ENCODE measurements at places on chromosomes 7 and 10.
A peak's percentile ranks its signal among the peaks of the same experiment; 100 is the strongest.

DNA sequence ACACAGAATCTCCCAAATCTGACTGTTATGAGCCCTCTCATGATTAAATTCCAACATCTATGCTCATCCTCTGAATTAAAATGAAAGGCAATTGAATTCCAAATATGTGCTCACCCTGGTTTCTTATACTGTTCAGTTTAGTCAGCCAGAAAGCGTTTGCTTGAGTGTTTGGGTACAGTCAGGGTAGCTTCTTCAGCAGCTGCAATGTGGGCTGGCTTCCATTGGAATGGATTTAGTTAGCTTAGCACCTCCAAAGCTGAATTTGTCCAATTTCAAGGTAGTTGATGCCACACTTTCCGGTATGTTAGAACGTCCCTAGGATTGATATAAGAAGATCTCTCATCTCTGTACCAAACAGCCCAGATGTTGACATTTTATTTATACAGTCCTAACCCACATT lies 9.3 kb downstream of the KLHL7 start:
- DNase-seq, result no peak

DNA sequence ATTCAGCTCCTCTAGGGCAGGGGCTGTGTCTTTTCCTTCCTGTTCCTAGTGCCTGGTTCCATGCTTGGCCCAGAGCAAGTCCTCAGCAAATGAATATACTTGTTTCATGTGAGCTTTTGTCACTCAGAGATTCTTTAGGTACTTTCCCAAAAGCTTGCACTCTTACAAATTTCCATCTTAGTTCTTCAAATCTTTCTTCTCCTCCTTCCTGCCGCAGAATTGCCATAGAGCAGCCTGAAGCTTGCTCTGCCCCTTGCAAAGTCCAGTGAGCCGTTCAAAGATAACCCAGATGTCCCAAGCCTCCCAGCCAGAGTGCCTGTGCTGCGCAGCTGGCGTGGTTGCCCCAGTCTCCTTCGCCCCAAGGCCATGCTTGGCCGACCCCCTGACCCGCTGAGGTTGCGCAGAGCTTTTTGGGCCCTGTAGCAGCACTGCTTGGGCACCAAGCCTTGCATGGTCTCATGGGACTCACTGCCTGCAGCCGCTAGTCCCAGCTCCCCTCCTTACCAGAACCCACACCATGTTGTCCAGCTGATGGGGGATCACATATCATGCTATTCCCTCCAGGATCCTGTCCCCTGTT lies 20.7 kb downstream of the CHST3 start:
- no peak for DNase-seq

DNA sequence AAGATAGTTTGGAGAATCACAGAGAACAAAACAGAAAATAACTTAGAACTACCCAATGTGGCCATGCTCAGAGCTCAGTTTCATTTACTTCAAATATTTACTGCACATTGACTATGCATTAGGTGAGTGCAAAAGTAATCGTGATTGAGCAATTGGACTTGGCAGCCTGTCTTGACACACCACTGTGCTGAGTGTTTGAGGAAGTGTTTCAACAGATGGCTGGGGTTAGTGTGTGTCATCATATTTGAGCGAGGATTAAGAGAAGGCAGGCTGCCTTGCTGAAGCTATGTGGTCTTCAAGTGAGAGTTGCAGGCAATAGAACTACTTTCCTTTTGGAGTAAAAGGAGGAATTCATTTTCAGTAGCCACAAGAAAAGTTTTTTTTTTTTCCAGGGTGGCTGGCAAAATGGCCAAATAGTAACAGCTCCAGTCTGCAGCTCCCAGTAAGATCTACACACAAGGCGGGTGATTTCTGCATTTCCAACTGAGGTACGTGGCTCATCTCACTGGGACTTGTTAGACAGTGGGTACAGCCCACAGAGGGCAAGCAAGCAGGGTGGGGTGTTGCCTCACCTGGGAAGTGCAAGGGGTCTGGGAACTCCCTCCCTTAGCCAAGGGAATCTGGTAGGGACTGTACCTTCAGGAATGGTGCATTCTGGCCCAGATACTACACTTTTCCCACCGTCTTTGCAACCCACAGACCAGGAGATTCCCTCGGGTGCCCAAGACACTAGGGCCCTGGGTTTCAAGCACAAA lies 37.6 kb downstream of the AKR1C4 start:
- DNase-seq, result no peak

DNA sequence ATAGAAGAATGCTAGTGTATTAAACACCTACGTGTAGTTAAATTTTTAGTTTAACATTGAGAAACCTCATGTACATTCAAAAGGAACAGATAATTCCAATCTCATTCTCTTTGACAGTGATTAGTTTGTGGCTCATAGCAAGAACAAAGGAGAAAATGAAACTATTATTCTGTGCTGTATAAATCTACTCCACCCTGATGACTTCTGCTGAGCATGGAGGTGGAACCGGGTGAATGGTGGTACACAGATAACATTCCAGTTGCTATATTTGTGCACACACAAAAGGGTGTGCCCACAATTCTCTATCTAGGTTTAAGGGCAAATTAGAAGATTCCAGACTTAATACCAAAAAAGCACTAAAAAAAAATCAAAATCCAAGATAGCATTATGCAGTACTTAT lies 17.0 kb upstream of the RALA start:
- peak; percentile 53 for DNase-seq

- peak; percentile 64 for DNase-seq
Observed at GRCh38 chr7:121395494-121395960, 581 bp downstream of the FAM3C start.

DNA sequence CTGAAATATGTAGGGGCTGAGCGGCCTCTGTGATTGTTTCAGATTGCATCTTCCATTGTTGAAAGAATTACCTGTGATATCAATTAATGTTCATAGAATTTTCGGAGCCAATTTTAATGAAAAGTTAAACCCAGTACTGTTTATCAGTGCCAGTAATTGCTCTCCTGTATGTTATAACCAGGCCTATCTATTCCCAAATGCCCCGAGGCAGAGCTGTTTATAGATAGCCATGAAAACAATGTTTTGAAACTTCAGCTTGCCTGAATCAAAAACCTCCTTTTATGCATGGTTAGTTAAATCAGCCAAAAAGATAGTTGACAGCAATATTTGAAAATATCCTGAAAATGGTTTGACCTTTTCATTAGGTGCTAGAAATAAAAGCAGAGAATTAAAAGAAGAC lies 50.1 kb upstream of the HDAC9 start:
- DNase-seq, result no peak

DNA sequence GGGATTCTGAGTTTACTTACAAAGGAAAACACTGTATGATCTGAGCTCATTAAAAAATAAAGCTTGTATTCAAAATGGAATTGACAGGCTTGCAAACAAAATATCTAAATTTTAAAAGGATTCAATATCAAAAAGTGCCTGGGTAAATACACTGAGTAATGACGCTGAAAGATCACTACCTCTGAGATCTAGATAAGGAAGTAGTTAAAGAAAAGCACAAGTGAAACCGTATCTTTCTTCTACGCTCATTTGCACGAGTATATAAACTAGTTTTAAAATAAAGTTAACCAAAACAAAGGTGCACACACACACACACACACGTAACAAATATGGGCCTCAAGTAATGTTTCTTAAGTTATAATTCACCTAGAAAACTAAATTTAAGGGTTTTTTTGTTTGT lies 93.4 kb downstream of the SNX13 start:
- DNase-seq, result no peak

DNA sequence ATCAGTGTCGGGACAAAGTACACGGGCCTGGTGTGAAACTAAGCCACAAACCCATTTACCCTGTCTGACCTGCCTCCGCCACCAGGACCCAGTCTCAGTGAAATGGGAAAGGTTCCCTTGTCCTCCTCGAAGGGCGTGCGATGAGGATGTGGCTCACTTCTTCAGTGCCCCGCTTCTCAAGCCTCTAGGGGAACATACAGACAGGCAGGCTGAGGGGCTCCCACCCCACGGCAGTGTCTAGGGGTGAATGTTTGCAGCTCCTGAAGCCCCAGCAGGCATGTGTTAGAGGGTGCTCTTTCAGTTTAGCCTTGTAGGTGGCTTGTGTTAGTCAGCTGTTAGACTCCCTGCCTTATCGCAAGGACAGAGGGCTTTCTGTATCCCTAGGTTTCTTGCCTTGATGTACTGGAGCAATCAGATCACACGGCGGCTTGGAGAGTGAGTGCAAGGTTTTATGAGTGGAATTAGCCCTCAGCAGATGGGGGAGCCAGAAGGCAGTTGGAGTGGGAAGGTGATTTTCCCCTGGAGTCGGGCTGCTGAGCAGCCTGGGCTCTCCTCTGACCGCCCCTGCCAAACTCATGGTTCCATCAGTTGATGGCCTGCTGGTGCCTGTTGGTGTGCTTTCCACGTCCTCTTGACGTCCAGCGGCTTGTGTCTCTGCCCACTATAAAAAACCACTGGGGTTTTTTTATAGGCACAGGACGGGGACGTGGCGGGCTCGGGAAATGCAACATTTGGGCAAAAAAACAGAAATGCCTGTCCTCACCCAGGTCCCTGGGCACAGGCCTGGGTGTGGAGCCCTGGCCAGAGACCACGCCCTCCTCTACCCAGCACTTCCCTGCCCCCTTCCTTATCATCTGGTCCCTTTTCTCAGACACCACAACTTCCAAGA lies 759 bp downstream of the NUDT1 start:
- peak; percentile 79 for DNase-seq

- no peak for DNase-seq
Observed at GRCh38 chr10:36183726-36184125, 541.6 kb upstream of the FZD8 start.

- no peak for DNase-seq
Observed at GRCh38 chr10:114084215-114084614, 40.5 kb downstream of the ADRB1 start.

DNA sequence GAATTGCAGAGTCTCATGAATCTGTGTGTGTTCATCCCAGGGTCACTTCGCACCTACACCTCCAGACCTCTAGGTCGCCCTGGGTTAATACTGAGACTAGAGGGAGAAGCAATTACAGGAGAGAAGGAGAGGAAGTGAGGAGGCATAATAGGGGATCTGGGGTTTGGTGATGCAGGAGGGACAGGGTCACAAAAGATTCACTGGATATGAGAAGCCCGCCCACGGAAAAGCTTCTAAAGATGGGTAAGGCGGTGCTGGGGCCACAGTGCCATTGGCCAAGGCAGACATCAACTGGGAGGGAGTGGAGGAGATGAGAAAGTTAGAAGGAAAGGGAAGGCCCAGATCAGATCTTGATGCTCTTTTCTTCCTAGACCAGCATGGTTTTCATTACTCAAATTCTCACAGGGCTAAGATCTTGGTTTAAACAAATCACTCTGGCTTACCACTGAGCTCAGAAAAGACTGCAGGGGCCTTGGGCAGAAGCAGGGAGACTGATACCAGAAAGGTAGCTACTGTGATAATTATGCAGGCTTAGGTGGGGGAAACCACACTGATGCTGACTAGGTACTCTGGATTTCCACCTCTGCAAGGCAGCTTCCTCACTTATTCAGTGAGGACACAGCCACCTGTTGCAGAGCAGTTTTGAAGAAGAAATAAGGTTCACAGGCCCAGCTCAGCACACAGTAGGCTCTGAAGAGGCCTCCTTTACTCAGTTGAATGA lies 17.4 kb upstream of the ZNF273 start:
- no peak for DNase-seq

- DNase-seq, result no peak
Observed at GRCh38 chr10:33215154-33215553, 119.3 kb downstream of the NRP1 start.

GRCh38 chr10:72096115-72097000 lies 8.0 kb upstream of the SPOCK2 start:
- no peak for DNase-seq

DNA sequence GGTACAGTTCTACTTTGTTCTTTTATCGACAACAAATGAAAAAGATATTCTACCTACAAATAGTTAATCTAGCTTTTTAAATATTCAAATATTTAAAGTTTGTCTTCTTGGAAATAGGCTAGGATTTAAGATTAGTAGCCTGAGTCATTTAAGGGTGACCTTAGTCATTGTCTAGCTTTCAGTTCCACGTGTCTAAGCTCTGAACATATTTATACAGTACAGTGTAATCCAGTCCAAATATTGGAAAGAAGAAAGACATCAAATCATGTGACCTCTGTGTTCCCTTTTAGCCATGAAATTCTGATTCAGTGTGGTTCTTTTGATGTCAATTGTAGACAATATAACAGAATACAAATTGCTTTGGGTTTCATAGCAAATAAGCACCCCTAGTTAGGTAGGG lies 121.1 kb downstream of the MALRD1 start:
- no peak for DNase-seq

DNA sequence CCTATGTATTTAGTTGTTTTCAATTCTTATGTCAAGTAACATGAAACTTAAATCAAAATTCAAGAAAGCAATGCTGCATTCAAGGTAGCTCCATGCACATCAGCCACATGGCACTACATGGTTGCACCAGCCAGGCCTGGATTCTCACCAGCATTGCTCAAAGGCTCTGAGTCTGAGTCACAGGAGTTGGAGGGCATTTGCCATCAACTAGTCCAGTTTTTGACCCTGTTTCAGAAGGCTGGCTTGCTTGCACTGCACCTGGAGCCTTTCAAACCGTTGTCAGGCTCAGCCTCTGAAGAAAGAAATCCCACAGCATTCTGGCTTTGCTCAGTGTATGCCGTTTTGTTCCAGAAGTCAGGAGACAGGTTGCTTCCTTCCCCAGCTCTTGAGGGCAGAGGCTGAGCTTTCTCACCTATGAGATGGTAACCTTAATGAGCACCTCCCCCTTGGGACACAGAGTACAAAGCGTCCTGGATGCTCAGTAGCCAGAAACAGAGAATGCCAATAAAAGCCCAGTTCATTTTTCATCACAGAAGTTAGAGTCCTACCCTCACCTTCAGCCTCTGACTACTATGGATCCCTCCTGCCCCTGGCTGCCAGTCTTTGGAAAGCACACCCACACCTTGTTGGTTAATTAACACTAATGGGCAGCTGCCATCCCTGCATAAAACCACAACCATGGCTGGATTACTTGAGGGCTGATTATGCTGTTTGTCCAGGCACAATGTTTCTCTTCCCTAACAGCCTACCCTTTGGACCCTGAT lies 288.4 kb upstream of the LRRTM3 start:
- no peak for DNase-seq

- DNase-seq, result no peak
Observed at GRCh38 chr7:118472581-118472980, 248.1 kb downstream of the ANKRD7 start.

DNA sequence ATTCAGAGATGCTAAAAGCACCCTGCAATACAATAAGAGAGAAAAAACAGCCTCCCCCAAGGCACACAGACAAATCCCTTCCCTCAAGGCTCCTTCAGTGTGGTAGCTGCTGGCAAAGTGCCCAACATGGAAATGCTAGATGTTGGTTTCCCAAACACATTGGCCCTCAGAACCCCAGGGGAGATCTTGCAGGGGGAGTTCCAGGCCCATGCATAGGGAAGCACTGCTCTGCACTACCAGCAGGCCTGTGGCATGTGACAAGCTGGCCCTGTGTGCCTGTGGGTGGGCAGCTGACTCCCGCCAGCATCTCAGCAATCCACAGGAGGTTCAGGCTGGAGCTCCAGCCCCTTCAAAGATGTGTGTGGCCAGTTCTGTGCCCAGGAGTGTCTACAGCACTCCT lies 16.8 kb upstream of the CSGALNACT2 start:
- DNase-seq, result no peak

DNA sequence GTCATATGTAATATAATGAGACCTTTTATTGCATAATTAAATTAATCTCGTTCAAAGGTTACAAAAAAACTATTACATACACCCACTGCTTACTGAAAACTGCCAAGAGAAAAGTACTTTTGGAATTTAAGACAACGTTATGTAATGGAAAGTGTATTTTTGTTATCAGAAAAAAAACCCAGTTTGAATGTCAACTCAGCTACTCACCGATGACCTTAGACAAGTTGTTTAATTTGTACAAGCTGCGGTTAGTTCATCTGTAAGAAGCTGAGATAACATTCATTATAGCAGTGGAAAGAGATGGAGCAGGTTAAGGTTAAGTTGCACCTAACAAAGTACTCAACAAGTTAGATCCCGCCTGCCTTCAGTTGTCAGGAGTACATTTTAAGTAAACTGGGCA lies 1.1 kb downstream of the PSMA2 start:
- DNase-seq, result peak; percentile 32

Data from erythroblast (primary cell).